ENCODE measurements at places on chromosomes 7 and 10.

DNA sequence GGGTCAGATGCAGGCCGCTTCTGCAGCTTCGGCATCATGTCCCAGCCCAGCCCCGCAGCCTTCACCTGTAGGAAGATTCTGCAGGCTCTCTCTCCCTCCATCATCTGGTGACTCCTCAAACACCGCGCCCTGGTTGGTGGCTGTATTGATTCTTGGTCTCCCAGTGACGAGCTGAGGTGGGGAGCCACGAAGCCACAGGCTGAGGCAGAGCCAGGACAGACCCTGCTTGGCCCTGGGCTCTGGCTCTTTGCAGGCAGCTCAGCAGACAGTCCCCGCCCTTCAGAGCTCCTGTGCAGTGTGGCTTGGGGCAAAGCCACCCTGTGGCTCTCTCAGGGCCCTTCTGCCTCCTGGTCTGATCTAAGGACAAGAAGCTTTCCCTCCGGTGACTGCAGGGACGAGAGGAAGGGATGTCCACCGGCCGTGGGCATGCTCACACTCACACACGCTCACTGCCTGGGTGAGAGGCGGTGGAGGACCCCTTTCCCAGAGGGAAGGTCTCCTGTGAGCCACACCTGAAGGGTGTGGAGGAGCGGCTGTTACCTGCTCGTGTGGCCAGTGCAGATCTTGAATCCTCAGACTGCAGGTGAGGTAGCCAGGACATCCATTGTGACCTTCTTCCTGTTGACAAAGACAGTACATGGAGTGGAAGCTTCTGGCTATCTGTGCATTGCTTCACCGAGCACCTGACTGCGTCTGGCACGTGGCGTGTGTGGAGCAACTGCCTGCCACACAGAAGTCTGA lies 79.6 kb downstream of the INPP5A start:
- no peak for DNase-seq

DNA sequence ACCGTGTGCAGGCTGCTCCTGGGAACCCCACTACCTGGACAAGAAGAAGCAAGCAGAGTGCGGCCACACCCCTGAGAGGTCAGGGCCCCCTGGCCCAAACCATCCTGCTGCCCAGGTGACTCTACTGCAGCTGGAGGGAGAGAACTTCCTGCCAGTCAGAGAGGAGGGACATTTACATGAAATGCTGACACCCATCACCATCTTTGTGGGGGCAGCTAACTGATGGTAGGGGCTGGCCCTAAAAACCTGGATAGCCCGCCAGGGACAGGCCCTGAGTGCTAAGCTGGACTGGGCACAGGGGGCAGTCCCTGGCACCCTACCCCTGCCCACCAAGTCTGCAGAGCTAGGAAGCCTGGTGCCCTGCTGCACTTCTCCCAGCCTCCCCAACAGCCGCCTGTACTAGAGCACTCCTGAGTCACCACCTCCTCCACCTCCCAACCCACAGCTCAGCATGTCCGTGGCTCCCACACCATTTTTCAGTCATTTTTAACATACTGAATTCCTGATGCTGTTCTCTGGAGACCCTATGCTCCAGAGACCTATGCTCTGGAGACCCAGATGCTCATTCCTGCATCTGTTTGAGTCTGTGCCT lies 27.5 kb downstream of the DPCD start:
- DNase-seq: no peak

GRCh38 chr10:82472406-82473335 lies 597.7 kb downstream of the NRG3 start:
- no peak for DNase-seq

- no peak for DNase-seq
Observed at GRCh38 chr10:66575251-66575855, 350.5 kb upstream of the LRRTM3 start.

GRCh38 chr10:49037187-49037586 lies 78.1 kb downstream of the VSTM4 start:
- DNase-seq: no peak

- DNase-seq: no peak
Observed at GRCh38 chr7:50795831-50796230, 13.1 kb upstream of the GRB10 start.

DNA sequence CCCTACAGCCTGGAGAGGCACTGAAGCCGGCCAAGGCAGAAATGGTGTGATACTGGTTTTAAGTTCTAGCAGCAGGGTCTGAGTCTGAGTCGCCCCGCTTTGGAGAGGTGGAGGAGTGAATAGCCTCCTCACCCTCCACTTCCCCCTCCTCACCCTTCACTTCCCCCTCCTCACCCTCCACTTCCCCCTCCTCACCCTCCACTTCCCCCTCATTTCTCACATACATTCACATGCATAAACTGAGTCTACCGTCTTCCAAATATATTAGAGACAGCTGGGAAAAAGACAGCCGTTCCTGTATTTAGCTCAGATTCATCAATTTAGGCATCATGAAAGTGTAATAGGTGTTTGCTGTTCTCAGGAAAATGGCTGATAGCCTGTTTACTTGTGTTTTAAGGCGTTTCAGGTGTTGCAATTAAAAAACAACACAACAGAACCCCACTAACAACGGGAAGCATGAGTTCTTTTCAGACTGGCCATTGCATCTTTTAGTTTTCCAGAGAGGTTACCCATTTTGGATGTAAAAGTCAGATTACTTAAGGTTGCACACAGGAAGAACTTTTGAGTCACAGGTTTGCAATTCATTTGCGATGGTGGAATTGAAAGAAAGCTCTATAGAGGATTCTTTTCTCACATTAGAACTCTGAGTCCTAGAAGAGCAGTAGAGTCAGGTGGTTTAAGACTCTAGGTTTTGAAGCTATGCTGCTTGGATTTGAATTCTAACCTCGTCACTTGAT lies 861 bp downstream of the NRBF2 start:
- DNase-seq: no peak

GRCh38 chr10:79488336-79488735 lies 24.0 kb upstream of the EIF5AL1 start:
- no peak for DNase-seq

- no peak for DNase-seq
Observed at GRCh38 chr7:5291301-5291700, 8.6 kb downstream of the SLC29A4 start.

DNA sequence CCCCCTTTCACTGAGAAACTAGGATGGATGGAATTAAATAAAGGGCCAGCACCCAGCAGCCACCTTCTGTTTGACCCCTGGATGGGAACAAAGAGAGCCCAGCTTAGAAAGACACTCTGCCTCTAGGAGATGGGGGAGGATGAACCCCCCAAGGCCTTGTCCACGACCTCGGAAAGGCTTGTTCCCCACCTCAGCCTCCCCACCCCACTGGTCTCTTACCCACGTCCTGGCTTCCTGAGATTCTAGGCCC lies 9.7 kb downstream of the ITPRIP start:
- no peak for DNase-seq

- DNase-seq: no peak
Observed at GRCh38 chr10:109914966-109915365, 8.3 kb downstream of the XPNPEP1 start.

DNA sequence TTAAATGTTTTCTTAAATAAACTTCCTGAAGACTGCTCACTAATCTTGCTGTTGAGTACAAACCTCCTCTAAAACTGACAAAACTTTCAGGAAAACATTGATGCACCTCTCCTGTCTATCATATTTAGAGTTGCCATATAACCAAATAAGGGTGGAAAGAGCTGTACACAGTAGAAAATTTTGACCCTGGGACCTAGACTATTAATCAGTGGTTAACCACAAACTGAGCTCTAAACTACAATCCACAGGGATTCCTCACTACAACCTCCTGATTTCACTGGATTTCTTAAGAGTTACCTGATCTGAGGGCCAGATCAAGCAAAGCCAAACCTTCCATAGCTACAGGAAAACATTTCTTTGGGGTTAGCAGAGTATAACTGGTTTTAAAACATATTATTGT lies 39.9 kb upstream of the WNT16 start:
- no peak for DNase-seq

DNA sequence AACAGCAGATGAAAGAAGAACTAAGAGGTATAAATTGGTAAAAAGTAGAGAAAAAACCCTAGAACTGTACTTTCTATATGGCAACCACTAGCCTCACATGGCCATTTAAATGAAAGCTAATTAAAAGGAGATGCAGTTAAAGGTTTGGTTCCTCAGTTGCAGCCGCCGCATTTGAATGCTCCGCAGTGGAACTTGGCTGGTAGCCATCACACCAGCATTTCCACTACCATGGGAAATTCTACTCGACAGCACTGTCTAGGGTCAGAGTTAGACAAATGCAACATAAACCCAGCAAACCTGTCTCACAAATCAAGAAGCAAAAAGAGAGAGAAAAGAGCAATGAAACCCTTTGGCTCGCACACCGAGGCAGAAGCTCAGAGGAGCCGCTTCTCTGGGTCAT lies 29.7 kb downstream of the VIPR2 start:
- DNase-seq: no peak

DNA sequence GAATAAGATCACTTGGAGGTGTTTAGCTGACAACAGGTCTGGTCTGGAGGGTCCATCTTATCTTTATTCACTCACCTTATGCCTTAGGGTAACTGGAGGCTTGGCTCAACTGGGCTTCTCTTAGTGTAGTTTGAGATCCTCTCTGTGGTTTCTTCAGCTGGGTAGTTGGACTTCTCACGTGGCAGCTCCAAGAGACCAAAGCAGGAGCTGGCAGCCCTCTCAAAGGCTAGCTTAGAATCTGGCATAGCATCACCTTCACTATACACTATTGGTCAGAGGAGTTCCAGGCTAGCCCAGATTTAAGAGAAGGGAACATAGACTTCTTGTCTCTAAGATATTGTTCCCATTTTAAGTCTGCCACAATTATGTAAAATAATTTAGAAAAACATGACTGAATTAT lies 16.4 kb downstream of the ADK start:
- DNase-seq: no peak

GRCh38 chr7:42065942-42066341 lies 171.1 kb downstream of the GLI3 start:
- no peak for DNase-seq

GRCh38 chr10:9211228-9211627 lies 1156.7 kb downstream of the GATA3 start:
- no peak for DNase-seq

DNA sequence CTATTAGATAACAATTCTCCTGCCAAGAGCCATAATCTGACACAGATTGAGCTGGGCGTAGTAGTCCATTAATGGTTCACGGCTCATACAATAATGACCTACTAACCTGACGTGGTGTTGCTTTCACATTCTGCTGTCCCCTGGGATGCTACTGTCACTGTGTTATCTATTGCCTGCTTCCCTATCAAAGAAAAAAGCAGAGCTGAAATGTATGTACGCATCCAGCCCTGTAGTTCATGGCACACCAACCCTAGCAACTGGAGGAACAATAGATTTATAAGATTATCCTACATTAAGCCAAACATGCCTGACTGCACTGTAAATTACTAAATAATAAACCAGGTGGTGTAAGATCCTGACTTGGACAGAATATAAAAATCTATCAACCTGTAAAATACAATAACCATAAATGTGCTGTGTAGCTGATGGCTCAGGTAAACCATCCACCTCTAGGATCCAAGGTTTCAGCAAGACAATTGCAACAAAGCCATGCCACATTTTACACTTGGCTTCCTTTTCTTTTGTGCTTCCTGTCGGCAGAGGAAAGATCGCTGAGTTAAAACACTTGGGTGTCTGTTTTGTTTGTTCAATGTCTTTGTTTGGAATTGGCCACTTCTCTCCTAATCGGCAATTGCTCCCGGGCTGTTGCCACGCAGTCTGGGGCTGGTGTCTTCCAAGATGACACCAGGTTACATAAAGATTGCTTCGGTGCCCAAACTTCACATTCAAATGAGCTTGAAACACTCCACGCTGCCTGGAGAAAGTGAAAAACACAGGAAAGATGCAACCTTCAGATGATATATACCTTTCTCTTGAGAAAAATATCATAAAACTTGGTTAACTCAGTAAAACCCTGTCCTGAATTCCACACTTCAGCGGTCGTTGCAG lies 143.9 kb upstream of the MGMT start:
- DNase-seq: no peak

DNA sequence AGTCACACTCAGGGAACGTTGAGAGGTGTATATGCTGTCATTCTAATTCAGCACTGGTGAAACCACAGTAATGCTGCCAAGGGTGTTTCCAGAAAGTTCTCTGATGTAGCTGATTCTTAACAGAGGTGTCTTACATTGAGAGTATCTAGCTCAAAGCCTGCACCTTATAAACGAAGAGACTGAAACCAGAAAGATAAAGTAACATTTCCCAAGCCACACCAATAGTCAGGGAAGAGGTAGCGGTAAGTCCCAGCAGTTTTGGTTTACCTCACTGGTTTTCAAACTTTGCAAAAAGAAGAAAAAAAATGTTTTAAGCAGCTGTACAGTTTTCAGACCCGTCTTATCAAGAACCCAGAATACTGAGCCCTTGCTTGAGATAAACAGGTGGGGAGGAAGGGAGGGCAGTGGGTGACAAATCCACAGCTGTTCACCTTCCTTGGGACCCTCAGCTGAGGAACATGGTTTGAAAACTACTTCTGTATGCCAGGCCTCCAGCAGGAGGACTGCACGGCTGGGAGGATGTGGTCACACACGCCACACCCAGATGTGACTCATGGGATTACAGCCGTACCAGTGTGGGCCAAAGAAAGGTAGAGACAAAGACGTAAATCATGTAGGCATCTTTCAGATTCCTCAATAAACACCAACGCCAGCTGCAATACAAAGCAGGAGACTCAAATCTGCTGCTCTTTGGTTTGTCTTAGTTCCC lies 63.9 kb upstream of the GSDME start:
- peak; percentile 29 for DNase-seq

- no peak for DNase-seq
Observed at GRCh38 chr7:46189255-46189790, 268.3 kb upstream of the IGFBP3 start.

GRCh38 chr10:38045129-38045528 lies 34.7 kb downstream of the ZNF33A start:
- DNase-seq: no peak

GRCh38 chr10:13492493-13493180 lies 36.2 kb downstream of the BEND7 start:
- no peak for DNase-seq

DNA sequence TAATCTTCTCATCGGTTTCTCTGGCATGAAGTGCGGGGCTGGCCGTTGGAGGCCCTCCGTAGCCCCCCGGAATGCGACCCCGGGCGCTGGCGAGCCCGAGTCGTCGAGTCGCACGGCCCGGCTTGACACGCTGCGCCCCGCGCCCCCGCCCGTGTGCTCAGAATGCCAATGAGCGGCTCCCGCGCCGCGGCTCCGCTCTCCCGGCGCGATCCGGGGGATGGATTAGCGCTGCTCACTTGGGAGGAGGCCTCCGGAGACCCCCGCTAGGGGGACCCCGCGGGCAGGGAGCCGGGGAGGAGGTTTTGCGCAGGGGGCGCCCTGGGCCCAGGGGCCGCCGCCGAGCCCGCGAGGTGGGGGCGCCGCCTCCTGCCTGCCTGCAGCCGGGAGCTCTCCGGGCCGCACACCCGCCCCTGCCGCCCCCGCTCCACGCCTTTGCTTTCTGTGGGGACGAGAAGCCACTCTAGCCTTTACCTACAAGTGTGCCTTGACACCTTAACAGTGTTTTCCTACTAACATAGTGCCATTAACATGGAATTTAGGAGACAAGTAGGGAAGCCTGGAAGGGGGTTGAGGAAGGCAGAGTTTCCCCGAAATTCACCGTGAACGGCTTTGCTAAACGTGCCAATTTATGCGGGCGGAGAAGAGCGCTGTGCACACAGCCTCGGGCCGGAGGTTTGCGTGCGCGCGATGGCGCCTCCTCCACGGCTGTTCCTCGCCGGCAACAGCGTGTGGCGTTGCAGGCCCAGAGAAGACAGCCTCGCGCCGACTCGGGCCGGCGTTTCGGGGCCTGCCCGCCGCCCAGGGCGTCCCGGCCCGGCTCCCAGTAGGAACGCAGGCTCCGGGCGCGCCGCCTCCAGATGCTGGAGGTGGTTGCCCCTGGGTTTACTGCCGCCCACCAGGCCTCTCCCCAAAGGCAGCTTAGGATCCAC lies 7.1 kb downstream of the SHH start:
- DNase-seq: peak; percentile 25

GRCh38 chr7:107482571-107482970 lies 12.7 kb downstream of the GPR22 start:
- no peak for DNase-seq

All from stimulated activated CD8-positive, alpha-beta memory T cell treated with anti-CD3 and anti-CD28 coated beads, Interleukin-15, amount 100 ng/mL, for 24 hours (primary cell).